ENCODE measurements at places on chromosomes 2 and 18. TPM values are rescaled to one million over a fixed set of nuclear protein-coding genes. Genes with fewer than 3 reads are reported as not detected.

GRCh38 chr18:50410008-50410407 lies 35.2 kb downstream of the SKA1 start:
- no peak for DNase-seq

GRCh38 chr2:96550787-96551604 lies 14.4 kb downstream of the ARID5A start:
- no peak for DNase-seq

Gene VWA3B
- total RNA-seq = not detected

Gene EMILIN1
- total RNA-seq = 2.9 TPM
